ENCODE measurements at places on chromosomes 4 and X. TPM values are rescaled to one million over a fixed set of nuclear protein-coding genes. Genes with fewer than 3 reads are reported as not detected.

DNA sequence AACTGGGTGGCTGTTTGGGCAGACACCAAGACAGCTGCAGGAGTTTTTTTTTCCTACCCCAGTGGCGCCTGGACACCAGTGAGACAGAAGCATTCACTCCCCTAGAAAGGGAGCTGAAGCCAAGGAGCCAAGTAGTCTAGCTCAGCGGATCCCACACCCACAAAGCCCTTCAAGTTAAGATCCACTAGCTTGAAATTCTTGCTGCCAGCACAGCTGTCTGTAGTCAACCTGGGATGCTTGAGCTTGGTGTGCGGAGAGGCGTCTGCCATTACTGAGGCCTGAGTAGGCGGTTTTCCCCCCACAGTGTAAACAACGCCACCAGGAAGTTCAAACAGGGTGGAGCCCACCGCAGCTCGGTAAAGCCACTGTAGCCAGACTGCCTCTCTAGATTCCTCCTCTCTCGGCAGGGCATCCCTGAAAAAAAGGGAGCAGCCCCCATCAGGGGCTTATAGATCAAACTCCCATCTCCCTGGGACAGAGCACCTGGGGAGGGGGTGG, 171.4 kb downstream of the ARHGEF9 start:
- no peak for DNase-seq

FMR1NB gene
- polyA plus RNA-seq: 0.04 TPM

DNA sequence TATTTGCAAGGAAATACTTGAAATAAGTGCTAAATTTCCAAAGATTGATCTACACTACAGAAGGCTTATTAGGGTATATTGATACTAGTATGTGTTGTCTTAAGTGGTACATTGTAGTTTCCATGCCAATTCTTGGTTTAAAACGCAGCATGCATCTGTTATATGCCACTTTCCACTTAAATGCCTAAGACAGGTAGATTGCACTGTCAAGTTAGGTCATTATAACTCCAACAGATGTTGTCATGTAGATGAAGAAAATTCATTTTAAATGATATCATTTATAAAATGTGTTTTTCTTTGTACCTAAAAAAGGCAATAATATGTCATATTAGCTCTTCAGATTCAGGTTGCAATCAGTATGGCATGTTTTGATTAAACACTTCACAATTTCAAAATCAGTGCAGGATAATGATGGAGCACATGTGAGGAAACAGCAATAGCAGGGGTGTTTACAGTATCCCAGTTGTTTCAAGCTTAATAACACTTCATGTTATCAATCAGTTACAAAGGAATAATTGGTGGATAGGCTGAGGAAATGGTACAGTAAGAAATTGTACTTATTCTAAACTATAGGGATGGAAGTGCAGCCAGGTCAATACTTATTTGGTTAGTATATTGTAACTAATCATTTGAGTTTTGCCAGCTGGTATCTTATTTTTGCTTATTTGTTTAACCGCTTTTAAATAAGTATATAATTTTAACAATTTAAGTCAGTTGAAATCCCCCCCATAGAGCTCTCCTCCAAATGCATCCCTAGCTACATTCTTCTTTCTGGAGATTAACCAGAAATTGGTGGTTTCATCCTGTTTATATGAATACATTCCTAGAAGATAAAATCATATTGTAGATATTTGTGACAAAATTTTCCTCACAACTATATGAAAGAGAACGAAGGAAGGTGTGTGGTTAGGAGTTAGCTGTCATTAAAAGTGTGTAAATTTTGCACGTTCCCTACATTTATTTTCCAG, 454.4 kb upstream of the ATOH1 start:
- DNase-seq: no peak

GRCh38 chr4:106565727-106566126, 197.1 kb upstream of the GIMD1 start:
- DNase-seq: no peak

IL1RAPL1 gene
- polyA plus RNA-seq: 0.34 TPM

GRCh38 chr4:3418029-3418762, 23.6 kb upstream of the HGFAC start:
- no peak for DNase-seq

- DNase-seq: no peak
Measured at GRCh38 chrX:47625365-47625764, 4.4 kb downstream of the CFP start.

DNA sequence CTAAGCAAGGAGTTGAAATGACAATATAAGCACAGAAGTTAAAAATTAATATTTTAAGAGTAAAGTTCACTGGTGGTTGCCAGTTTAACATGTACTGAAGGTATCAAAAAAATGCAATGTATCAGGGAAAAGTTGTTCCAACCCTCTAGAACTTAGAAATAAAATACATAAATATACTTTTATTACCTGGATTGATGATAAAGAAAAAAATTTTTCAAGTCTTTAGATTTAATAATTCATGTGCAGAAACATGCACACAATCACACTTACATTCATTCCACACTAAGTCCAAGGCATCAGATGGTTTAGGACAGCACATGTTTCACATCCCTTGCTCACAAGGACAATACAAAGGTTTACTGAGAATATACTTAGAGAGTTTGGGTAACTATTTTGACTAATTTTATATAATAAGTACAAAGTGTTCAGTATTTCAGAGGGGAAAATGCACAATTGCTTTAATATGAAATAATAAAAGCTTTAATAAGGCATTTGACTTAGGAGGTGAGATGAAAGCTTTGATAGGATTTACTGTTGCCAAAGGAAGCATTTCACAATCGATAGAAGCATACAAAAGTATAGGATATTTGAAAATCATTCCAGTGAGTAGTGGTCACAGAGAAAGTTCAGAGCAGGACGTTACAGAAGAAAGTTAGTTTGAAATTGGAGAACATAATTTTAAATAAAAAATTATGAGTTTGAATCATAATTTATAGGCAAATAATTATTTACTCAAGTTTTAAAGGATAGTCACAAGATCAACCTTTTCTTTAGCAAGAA, 392 bp upstream of the UGT2A3 start:
- no peak for DNase-seq

- DNase-seq: no peak
Measured at GRCh38 chr4:60400593-60400992, 799.5 kb upstream of the ADGRL3 start.

SMARCA1 gene
- 43.9 TPM for polyA plus RNA-seq

Data from large intestine (tissue), 12 donors.